ENCODE measurements at places on chromosomes 16 and 17.

- no peak for DNase-seq
These were observed 12.7 kb downstream of the SEC14L1 start for GRCh38 chr17:77153472-77153871.

DNA sequence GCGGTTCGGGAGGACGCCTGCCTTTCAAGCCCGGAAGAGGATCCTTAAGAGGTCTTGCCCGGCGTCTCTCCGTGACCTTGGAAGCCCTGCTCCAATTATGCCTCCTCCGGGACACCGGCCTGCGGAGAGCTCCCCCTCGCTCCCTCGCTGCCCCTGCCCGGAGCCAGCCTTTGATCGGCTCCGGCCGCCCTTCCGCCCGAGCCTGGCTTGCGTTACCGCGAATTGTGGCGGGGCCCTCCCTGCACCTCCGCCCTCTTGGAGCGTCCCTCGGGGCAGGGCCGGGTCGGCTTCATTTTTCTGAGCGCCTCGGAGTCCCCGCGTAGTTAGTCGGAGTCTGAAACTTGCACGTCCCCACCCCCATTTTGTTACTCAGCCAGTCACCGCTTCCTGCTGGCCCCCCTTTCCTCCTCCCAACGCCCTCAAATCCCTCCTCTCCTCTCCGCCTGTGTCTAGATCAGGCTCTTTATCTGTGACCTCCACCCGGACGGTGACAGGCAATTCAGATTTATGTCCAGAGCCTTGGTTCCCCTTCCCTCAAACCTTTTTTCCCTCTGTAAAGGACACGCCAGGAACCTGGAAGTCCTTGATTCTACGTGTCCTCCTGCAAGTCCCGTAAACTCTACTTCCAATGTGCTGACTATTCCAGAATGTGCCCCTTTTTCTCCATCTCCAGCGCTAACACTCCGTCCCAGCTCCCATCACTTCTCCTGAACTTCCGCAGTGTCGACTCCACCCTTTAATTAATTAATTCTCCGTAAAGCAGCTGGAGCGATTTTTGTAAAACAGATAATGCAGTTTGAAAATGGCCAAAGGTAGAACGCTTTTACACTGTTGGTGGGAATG, 569 bp upstream of the RABEP2 start:
- peak; percentile 70 for DNase-seq

DNA sequence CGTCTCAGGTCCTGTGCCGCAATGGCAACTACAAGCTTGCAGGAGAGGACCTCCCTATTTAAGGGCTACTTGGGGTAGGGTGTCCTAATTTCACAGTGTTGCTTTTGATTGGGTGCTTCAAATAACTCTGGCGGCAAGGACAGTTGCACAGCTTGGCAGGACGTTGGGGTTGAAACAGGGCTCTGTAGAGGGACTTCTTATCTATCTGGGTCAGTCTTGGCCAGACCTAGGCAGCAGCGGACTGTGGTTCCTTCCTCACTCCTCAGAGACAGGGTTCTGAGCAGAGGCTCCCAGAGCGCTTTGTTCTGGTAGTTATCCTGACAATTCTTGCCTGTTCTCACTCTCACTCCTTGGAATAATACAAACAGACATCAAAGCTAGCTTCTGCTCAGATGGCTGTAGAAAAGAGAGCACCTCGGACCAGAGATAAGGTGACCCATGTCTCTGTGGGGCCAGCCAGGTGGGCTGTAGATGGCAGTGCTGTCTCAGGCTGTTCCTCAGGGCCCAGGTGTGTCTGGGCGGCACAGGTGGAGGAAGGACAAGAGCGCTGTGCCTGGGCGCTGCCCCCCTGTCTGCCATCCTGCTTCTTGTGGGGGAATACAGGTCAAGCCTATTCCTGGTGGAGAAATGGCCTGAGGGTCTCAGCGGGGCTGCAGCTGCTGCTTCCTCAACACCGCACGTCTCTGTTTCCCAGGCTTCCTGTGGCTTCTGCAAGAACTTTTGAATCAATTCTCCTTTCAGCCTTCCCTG, 61.0 kb downstream of the PLD6 start:
- DNase-seq = no peak

DNA sequence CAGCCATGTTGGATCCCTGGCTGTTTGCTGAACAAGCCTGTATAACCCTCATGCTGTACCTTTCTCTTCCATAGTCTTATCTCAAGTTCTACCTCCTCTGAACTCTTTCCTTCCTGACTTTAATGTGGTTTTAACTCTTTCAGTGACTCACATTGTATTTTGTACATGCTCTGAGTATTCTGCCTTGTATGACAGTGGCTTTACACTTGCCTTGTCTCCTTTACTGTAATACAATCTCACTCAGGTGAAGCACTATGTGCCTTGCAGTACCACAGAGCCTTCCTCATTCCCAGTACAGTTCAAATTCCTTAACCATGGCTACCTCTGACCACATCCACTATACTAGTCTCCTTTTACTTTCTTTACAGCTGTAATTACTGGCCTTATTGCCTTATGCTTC, 14.1 kb downstream of the PSMD11 start:
- DNase-seq = no peak

- no peak for DNase-seq
These were observed 97.8 kb upstream of the PLCG2 start for GRCh38 chr16:81681311-81681710.
